ENCODE measurements at places on chromosomes 7 and 10.

DNA sequence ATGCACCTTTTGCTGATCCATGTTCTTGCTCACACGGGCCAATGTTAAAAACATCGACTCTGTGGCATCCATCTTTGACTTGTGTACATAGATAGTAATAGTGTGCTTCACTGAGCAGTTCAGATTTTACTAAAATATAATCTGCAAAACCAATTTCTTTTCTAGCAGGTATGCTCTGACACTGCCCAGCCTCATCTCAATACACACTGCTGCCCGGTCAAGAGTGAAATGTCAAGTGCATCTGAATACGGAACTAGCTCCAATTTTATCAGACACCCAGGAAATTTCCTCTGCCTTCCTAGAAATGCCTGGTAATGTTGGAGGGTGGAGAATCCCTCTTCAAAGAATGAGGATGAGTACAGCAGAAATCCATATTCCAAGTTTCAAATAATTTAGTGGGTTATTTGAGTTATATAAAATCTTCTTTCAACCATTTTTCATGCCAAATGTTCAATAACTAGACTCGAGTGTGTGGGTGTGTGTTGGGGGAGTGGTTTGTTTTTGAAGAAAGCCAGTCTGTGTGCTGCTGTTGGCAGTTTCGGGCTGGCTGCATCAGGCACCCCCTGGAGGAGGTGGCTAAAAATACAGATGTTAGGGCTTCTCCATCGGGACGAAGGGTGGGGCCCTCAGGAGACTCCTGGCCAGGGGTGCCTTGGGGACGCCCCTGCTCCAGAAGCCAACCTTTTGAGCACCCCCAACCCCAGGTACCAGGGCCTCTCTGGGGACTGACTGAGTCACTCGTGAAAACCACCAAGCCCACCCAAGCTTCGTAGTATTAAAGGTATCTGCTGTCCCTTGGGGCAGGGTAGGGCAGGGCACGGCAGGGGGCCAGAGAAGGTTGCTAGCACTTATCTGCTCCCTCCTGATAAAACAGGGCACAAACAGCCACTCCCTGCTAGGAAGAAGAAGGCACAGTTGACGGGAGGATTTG is 15.4 kb downstream of the CTBP2 start:
- DNase-seq, result no peak

DNA sequence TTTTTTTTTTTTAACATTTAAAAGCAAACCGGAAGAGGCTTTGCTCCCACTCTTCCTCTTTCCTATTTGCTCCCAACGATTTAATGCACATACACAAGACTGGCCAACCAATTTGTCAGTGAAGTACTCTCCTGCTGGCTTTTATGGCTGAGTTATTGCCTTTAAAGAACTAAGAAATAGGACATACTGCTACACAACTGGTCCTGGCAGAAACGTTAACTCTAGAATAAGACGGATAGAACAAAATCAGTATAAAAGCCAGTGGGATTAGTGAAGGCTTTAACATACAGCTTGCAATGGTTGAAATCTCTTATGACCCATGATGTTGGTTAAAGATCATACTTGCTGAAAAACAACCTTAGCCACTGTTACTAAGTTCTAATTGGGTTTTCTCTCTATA is 47.2 kb downstream of the PDE1C start:
- DNase-seq, result no peak

GRCh38 chr7:156151078-156151477 is 338.8 kb upstream of the SHH start:
- no peak for DNase-seq

GRCh38 chr7:107996072-107996882 is 6.7 kb downstream of the LAMB1 start:
- DNase-seq, result no peak

DNA sequence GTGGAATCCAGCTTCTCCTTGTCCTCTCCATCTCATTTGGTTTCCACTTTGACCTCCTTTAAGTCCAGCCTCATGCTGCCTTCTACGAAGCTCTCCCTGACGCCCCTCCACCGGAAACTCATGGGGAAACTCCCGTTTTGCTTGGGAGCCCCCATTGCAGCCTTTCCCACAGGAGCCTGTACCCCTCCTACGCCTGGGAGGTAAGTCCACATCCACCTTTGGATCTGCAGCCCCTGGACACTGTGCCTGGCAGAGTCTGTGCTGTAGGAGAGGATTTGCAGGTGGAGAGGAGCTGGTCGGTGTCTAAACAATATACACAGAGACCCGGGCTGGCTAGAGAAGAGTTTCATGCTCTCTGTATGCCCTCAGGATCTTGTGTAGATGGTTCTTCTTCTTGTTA is 296.1 kb downstream of the GLRX3 start:
- no peak for DNase-seq

GRCh38 chr10:14022954-14023672 is 307.6 kb downstream of the FRMD4A start:
- no peak for DNase-seq

- DNase-seq, result no peak
Observed at GRCh38 chr10:11261687-11262493, 244.2 kb downstream of the CELF2 start.

GRCh38 chr10:314871-315270 is 179.6 kb downstream of the ZMYND11 start:
- no peak for DNase-seq

DNA sequence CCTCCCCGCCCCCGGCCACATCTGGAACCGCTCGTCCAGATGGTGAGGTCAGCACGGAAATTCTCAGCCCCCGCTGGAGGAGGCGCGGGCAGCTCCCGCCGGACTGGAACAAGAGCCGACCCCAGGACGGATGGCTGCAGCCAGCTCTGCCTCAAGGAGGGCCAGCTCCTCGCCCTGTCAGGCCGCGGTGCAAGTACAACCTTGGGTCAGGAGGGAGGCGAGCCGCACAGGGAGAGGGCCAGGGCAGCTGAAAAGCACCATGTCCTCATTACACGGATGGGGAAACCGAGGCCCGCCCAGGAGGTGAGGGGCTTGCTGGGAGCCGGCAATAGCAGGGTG is 3.8 kb upstream of the GRIFIN start:
- DNase-seq, result no peak

GRCh38 chr7:79652619-79653018 is 199.2 kb upstream of the MAGI2 start:
- DNase-seq, result no peak

- DNase-seq, result no peak
Observed at GRCh38 chr10:9060314-9060713, 1005.8 kb downstream of the GATA3 start.

DNA sequence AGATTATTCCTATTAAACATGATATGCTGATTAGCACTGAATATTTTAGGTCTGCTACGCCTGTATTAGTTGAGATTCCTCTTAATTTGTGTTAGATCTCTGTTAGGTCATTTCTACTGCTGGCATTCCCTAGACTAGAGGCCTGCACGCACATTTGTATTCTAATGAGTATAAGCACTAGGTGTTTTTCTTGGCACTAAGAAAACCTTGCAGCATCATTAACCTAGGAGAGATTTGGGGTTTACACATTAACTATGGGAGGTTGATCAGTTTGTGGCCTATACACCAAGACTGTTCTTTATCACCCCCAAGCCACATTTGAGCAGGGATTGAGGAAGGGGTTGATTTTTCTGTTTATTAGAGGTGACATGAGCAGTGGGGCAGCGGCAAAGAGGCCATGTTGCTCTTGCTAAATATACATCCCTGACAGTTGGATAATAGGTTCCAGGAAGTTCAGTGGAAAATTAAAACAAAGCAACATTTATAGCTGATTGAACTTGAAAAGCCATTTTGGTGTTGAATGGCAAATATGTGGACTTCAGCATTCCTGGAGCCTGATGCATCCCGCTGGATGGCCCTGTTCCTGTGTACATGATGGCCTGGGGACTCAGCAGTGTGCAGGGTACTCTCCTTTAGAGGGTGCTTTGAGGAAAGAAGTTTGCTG is 65.2 kb downstream of the GBF1 start:
- no peak for DNase-seq

- no peak for DNase-seq
Observed at GRCh38 chr7:107946881-107947280, 55.9 kb downstream of the DLD start.

DNA sequence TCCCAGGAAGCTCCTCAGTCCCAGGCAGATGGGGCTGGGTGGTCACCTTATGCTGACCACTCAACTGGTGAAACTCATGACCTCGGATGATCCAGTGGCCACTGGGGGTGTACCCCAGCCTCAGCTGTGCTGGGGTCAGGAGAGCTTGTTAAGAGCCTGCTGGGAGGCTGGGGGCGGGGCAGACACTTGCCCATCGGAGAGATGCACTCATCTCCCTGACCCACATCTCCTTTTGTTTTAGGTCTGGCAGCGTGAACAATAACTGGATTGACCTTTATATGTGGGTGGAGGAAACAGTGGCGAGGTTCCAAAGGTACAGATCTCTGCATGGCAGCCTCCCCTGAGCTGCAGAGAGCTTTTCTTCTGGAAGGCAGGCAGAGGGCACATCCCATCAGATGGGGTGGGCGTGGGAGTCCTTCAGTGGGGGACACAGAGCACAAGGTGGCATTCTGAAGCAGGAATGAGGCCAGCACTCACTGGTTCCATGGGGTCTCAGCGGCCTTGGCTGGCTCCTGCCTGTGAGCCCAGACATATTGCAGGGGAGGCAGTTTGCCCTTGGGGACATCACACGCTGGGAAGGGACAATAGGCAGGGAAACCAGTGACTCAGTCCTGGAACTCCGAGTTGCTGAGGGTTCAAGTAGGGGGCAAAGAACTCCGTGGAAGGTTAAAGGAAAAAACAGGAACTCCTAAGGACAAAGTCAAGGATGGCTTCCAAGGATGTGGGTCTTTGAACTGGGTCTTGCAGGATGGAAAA is 5.2 kb downstream of the ANTXRL start:
- no peak for DNase-seq

GRCh38 chr10:43594944-43595589 is 11.2 kb upstream of the ZNF485 start:
- no peak for DNase-seq

GRCh38 chr10:113086282-113086681 is 136.2 kb downstream of the TCF7L2 start:
- no peak for DNase-seq

DNA sequence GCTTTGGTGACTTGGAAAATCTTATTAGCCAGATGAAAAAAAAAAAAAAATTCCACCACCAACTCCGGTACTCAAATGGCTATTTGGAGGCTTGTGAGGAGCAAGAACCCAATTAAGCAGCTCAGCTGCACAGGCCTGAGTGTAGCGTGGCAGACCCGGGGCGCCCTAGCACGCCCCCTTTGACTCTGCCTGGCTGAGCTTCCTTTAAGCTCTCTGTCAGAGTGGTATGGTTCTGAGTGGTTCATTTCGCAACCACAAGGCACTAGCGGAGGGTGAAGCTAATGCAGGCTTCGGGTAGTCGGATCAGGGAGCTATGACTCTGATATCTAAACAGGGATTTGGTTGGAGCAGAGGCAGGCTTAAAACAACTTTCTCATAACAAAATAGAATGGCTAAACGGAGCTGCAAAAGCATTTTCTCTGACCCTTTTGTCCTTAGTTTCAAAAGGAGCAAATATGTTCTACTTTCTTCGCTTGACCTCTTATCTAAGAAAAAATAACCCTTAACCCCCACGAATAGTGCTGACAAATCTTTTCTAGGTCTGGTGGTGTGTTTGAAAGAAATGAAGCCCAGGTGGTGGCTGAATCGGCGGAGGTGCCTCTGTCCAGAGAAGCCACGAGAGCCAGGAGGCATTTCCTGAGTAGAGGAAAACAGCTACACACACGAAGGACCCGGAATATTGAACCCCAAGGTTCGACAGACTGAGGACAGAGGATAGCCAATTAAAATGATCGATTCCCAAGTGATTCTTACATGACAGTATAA is 285.4 kb upstream of the GLI3 start:
- DNase-seq, result no peak

GRCh38 chr7:32618987-32619386 is 123.7 kb downstream of the AVL9 start:
- no peak for DNase-seq

DNA sequence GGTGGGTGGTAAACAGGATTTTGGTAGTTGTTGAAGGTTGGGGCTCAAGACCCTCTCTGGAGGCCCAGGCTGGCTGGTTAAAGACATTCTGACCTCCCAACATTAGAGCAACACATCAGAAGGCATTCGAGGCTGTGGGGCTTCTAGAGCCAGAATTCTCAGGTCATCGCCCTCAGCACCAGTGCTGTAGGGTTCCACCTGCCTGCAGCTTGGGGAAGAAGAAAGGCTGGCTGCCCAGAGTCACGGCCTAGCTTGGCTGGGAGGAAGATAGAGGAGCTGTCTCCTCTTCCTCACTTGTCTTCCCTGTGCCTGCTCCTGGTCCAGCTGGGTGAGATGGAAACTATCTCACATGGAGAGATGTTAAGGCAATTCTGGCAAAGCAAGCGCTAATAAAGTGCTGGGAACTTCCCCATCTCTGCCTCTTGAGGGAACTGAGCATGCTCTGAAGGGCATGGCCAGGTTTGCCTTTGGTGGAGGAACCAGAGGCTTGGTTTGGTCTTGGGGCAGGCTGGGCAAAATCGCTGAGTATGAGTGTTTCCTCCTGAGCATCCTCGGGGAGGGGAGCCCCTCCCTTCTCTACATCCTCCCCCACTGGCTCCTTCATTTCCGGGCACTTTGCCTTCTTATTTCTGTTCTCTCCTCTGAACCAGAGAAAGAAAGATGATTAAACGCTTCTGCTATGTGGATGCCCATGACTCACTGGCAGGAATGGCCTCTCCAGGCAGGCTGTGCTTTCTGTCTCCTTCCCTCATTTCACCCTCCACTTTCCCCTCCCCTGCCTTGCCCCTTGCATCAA is 509.0 kb upstream of the PODXL start:
- no peak for DNase-seq

DNA sequence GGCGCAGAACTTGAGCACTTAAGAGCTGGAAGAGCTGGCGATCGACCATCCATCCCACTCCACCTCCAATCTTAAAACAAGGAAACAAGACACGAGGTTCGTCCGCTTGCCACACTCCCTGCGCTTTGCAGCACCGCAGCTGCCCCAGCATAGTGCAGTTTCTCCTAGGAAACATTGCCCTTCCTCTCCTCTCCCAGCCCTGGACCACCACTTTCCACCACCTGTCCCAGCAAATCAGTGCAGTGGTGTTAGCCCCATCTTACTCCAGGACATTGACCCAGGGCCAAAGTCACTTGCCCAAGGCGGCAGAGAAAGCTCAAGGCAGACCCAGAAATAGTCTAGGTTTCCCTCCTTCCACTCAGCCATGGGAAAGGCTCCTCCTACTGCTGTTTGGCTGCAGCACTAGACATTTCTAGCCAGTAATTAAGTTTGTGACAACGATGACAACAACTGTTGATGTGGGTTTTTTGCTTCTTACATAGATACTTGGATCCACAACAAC is 1.5 kb upstream of the PARD3 start:
- no peak for DNase-seq

- DNase-seq, result no peak
Observed at GRCh38 chr10:133011882-133012281, 69.5 kb upstream of the CFAP46 start.

DNA sequence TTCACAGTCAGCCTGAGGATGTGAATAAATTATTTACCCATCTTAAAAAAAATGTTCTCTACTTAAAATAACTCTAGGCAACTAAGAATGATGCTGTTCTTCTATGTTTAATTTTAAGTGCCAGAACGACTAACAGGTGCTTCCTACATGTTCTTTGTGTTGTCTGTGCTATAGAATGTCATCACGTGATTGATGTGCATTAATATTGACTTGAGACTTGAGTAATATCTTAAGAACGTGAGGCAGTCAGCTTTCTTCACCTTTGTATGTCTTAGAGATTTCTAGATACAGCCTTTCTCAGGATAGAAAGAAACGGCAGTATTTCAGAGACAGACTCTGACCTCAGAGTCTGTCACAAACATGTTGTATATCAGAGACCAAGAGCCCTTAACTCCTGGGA is 274.6 kb downstream of the KCND2 start:
- no peak for DNase-seq

Data from stimulated activated CD4-positive, alpha-beta T cell treated with anti-CD3 and anti-CD28 coated beads, Interleukin-1b, Interleukin-23, amount 100 ng/mL, for 1 hour (primary cell).